AG09319 (cell line): ENCODE measurements at places on chromosomes 5 and 9.

DNA sequence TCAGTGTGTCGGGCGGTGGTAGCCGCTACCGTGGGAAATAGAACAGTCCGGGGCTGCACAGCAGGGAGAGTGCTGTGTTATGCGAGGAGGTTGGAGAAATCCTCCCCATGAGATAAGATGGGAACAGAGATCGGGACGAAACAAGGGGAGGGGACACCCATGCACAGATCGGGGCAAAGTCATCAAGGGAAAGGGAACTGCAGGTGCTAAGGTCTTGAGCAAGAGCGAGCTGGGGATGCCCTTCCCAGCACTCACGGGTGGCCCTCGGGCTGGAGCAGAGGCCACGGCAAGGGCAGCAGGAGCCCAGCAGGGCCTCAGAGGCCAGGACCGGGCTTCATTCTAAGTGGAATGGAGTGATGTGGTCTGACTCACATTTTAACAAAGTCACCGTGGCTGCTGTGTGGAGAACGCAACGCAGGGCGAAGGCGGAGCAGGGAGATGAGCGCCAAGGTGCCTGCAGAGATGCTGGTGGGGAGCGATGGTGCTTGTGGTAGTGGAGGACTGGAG, 7.7 kb downstream of the IL13 start:
- no peak for DNase-seq

- DNase-seq = no peak
Observed at GRCh38 chr9:21408817-21409216, at the start of gene IFNA8. Gene IFNA8 (plus strand): TSS chr9:21409117. CDS start chr9:21409177, 60 bp downstream.

DNA sequence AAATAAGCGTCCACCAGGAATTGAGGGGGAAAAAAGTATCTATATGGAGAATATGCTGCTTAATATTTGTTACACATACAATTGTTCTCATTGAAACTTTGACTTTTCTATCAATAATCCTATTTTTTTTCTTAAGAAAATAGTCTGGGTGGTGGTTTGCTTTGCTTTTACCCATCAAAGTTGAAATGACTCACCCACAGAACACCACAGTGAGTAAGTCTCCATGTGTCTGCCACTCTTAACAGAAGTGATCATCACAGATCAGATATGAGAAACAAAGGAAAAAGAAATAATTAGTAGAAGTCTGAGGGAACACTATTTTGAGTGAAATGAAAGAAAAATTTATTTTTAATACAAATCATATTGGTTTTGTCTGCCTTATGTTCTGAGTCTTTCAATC, 742.8 kb downstream of the CDH9 start:
- no peak for DNase-seq

GRCh38 chr5:38509185-38509584, 47.3 kb downstream of the LIFR start:
- no peak for DNase-seq

DNA sequence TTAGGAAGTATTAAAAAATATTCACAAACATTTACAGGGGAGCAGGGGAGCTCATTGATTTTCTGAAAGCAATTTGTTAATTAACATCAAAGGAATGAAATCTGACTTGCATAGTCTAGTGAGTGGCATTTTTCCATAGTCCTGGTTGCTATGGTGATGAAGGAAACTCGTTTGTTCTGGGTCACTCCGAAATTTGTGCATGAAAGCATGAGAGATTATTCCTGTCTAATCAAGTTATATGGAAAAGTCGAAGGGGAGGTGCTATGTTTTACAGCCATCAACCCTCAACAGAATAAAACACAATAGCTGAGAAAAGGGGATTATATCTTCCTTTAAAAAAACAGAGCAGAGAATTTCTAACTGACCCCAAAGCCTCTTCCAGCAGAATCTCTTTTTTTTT, 1495.7 kb upstream of the WWC1 start:
- DNase-seq = no peak

DNA sequence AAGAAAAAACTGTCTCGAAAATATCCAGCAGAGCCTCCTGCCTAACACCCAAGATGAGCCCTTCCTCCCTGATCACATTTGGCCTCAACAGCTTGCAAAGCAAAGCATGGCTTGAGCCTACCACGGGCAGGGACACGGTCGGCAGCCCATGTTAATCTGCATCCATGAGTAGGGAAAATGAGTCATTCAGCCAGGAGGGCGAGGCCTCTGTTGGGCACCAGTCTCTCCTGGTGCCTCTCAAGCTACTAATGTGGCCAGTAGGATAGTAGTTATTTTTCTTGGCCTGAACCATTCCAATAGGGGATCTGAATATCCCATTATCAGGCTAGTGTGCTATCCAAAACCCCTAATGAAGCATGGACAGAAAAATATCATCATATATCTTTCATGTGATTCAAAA, 43.0 kb upstream of the SHB start:
- DNase-seq = no peak

- no peak for DNase-seq
Observed at GRCh38 chr5:148384380-148384737, 601 bp downstream of the FBXO38 start.

- DNase-seq = no peak
Observed at GRCh38 chr5:2810644-2811043, 59.2 kb upstream of the IRX2 start.

GRCh38 chr5:93715761-93716160, 25.6 kb downstream of the POU5F2 start:
- no peak for DNase-seq

GRCh38 chr5:86152988-86153560, 464.7 kb upstream of the COX7C start:
- DNase-seq = no peak

DNA sequence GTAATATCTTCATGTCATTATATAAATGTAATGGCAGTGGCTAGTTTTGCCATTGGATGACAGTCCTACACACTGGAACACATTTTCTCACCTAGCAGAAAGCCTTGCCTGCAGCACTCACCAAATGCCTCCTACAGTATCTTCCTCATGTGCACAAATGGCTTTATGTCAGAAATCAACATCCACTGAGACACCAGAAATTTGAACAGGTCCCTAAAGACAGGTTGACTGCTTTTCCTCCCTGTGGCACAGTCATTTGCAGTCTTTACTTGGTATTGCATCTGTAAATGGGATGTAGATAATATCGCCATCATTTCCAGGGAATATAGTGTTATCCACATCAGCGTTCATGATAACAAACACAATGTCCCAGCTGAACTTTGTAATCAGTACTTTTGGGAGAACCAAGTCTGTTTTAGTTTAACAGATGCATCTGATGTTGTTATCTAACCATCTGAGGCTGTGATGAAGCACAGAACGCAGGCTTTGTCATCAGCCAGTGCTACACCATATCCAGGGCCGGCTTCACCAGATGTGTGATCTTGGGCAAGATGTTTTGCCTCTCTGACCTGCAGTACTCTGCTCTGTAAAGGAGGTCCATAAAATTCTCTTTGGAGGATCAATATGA, 83.9 kb upstream of the TAS2R1 start:
- DNase-seq = no peak

GRCh38 chr5:170268884-170269283, 28.7 kb downstream of the LCP2 start:
- no peak for DNase-seq

DNA sequence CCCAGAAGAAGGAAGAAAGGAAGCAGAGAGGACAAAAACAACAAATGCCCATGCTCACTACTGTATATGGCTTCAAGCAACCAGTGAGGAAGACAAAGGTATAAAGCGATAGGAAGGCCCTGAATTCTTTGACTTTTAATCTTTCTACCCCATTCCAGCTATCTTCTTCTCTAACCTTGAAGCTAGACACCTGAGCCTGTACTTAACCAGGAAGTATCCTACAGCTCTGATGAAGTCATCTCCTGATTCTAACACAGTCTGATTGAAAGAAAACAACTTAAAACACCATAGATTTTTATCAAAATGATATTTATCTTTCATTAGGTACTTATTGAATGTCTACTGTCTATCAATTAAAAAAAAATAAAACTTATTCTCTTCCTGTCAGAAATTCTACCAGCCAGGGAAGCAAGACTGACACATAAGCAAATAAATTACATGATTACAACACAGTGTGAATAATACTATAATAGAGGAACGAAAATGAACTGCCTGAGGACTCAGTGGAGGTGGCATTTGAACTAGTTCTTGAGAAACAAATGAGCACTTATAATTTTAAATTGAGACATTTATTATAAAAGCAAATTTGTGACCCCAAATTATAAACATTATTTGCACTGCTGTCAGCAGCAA, 123.3 kb upstream of the ELL2 start:
- no peak for DNase-seq

DNA sequence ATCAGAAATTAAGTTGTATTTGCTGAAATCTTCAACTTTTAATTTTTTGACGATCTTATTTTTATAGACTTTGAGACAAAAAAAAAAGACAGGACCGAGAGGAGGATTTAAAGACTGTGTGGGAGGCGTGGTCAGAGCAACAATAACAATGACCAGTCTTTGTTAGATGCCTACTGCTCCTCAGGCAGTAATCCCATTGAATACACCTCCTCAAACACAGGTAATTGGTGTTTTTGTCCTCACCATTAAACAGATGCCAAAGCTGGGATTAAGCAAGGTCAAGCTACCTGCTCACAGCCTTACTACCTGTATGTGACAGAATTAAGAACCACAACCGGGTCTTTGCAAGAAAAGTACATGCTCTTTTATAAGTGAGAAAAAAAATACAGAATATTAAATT, 233.3 kb upstream of the GRAMD2B start:
- no peak for DNase-seq

- DNase-seq = no peak
Observed at GRCh38 chr5:122137702-122138101, 8.4 kb downstream of the ZNF474 start.

DNA sequence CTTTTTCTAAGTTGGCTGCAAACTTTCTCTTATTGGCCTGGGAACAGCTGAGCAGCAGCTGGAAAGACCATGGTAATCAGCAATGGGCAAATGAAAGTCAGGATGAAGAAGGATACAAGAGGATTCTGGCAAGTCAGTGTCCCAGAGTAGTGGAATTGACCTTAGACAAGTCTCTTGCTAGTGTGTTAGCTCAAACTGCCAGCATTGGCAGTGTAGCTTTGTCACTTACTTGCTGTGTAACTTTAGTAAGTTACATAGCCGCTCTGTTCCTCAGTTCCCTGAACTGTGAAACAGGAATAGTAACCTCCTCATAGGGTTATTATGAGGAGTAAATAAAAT, 3.6 kb downstream of the ALDH1A1 start:
- no peak for DNase-seq

GRCh38 chr5:6659941-6660684, 26.9 kb downstream of the SRD5A1 start:
- no peak for DNase-seq

DNA sequence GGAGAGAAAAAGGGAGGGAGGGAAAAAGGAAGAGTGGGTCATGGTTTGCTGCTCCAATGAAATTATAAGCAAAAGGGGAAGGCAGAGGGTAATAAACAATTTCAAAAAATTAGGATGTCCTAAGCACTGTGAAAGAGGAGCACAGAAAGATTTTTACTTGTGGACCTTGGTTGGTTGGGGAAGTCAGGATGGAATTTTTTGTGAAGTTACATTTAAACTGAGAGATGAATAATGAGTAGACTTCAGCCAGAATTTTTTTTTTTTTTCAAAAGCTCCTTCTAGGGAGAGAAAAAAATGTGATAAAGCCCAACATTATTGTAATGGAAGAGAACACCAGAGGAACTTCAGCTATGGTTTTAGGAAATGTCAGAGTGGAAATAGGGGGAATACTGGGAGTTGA, 515.9 kb upstream of the PAPPA start:
- DNase-seq = no peak

- DNase-seq = no peak
Observed at GRCh38 chr9:2012347-2012746, 2.8 kb upstream of the SMARCA2 start.

GRCh38 chr9:108045851-108046250, 556.3 kb upstream of the KLF4 start:
- no peak for DNase-seq

DNA sequence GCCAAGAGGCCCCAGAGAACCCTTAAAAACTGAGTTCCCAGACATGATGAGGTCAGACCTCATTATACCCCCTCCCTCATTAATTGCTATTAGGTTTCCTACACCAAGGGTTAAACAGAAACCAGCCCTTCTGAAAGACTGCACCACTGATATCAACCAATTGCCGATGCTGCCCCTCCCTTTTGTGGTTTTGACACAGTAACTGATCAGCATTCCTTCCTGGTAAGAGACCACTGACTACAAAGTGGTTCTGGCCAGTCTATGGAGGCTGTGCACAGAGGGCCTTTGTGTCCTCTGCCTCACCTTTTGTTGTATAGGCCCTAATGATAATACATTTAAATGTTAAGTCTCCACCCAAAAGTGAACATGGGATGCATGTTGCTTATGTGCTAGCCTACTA, 201.5 kb downstream of the FRMD3 start:
- DNase-seq = no peak

DNA sequence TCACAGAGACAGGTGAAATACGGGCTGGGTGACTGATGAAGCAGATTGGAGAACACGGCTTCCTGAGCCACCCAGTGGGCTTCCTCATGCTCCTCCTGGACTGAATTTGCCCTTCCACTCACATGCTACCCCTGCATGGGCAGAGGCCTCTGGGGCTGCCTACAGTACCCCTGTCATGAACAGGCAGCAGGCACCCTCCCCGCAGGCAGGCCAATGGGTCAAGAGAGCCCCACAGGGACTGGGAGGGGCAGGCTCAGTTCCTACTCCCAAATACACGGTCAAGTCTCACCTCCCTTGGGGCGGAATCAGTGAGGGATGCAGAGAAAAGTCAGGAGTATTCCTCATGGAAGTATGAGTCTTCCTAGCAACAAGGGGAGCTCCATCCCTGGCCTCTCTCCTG, 48.6 kb upstream of the ZBTB43 start:
- no peak for DNase-seq

- DNase-seq = no peak
Observed at GRCh38 chr5:118968925-118969375, 19.4 kb downstream of the DTWD2 start.

DNA sequence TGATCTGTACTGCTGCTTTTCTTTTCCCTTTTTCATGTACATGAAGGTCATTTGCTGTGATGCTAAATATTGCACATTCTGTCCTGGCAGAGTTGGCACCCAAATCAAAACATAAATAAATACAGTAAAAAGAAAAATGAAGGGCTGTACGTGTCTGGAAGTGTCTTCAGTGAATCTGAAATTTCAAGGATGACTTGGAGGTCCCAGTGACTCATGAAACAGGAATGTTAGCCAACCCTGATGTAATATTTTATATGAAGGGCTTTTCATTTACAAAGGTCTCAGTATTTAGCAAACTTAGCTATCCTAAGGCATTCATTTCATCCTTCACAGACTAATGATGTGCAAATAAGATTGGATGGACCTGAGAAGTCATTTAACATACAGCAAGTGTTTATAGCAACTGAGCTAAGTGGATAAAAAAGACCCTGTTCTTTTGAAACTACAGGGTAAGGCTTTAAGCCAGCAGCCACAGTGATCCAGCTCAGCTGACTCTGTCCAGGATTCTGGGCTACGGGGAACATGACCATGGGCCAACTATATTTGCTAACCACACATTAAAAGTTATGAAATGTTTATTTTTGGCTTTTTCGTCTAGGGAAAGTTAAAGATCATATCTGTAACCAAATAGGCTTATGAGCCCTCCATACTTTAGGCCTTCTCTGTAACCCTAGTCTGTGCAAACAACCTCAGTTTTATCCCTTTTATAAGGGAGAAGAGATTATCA, 104.0 kb upstream of the DMRTA1 start:
- DNase-seq = no peak

- DNase-seq = no peak
Observed at GRCh38 chr9:126883636-126884035, 23.2 kb downstream of the ZBTB34 start.
